ENCODE measurements at places on chromosomes 12 and 14.

- no peak for DNase-seq
Measured at GRCh38 chr12:47771304-47771703, 1.7 kb upstream of the SLC48A1 start.

DNA sequence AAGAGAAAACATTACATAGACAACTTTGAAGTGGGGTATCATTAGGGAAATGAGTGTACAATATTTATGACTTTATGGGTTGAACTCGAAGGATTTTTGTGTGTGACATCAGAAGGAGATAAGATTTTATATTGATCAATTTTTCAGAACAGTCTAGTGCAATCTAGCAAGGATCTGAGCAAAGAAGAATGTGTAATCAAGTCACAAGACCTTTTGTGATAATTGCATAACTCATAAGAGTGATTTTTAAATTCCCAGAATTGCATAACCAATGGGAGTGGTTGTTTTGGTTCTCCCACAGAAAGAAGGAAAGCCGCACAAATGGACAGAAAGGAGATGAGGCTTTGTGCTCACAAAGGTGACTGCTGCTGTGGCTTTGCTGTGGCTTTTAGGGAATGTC, 441.8 kb upstream of the FLRT2 start:
- no peak for DNase-seq

GRCh38 chr14:101581806-101582205, 20.5 kb downstream of the DIO3 start:
- DNase-seq = no peak

DNA sequence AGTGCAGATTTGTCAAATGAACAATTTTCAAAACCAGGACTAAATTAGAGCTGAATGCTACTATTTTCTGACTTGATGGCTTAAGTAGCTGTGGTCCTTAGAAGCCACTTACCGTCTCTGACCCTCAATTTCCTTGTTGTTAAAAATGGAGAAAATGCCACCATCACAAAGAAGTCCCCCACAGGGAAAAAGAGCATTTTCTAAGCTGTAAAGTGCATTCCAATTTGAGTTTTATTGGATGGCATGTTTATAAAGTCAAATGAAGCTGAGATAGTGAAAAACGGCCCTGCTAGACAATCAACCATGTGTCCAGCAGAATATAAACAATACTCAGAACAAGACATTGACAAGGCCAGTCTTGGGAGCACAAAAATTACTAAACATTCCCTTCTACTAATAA, 53.6 kb downstream of the GOLGA5 start:
- DNase-seq = no peak

- no peak for DNase-seq
Measured at GRCh38 chr12:27504507-27504906, 19.5 kb upstream of the PPFIBP1 start.

DNA sequence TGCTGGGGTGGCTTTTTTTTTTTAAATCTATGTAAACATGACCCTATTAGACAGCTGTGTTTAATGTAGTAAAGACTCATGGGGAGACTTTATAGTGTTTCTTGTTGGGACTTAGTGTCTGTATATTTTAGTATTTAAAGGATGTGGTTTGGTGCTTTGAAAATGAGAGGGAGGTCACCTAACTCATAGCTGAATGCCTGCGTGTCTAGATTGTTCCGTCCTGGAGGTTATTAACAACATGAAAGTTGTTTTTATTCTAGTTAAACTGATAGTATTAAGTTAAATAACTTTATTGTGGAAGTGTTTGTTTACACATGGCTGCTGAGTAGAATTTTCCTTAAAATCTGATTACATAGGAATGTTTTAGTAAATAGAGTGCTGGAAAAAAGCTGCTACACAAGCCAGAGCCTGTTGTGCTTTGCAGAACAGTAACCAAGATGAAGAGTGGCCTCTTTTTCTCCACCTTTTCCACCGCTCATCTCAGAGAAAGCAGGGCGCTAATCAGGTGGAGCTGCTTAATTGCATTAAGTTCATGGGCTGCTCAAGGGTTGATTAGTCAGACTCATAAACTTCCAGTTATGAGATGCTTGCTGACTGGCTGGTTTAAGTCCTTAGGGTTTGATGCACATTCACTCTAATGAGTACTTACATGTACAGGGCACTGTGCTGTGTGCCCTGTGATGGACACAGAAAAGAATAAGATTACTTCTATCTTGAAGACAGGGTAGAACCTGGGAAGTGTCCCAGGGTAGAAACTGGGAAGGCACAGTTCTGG, 62.7 kb downstream of the FBXO34 start:
- no peak for DNase-seq

DNA sequence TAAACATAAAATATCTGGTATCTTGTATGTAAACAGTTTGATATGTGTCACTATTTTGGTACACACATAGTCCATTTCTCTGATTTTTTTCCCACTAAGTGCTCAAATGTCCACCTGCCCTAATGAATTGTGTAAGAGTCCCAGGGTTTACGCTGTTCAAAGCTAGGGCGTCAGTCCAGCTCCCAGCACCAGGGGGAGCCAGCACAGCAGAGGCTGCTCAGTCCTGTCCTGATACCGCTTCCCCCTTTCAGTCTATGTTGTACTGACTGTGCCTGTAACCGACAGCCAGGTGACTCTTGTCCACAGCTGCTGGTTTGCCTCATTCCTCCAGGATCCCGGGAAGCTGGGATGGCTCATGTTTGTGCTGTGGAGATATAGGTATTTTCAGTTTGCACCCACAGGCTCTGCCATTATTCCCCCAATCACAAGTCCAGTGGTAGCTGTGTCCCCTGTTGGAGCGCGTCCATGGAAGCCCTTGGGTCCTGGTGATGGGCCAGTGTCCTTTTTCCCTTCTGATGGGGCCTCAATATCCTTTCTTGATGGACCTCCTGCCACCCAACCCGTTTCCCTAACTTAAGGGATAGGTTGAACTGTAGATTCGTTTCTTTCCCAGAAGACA, 242.0 kb downstream of the NEDD1 start:
- peak; percentile 7 for DNase-seq

DNA sequence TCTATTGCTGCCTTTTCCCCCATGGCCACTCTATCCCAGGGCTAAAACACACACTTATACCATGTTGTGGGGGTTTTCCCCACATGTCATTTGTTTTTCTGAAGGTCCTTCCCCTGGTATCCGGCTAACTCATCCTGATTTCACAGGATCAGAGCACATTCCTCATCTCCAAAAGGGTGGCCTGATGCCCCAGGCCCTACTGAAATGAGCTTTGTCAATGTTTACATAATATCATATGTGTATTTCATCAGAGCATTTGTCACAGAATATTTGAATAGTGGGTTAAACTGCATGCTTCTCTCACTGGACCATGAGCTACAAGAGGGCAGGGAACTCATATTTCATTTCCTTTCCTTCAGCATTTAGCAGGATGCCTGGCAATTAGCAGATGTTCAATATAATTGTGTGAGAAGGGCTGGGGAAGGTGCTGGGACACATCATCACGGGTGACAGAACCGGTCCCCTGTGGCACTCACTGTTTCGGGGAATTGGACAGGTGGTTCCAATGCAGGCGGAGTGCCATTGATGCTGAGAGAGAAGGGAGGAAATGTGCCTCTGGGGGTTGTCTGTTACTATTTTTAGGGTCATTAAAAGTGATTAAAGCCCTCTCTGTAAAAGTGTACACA, 26.8 kb downstream of the EMP1 start:
- DNase-seq = no peak

DNA sequence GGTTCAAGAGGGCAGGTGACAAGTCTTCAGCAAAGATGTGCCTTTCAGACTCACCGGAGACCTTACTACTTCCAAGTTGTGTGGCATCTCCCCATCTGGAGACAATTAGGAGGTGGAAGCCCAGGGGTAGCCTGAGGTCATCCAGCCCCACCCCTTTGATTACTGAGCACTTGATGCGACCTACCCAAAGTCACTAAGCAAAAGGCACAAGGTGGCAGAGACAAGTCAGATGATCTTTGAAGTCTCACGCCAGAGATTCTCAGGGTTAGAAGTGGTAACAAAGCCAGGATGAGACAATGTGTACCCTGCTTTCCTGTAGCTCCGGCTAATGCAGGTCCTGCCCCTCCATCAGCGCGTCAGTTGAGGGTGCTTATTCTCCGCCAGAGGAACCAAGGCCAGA, 1.4 kb upstream of the FOXN3 start:
- DNase-seq = no peak

DNA sequence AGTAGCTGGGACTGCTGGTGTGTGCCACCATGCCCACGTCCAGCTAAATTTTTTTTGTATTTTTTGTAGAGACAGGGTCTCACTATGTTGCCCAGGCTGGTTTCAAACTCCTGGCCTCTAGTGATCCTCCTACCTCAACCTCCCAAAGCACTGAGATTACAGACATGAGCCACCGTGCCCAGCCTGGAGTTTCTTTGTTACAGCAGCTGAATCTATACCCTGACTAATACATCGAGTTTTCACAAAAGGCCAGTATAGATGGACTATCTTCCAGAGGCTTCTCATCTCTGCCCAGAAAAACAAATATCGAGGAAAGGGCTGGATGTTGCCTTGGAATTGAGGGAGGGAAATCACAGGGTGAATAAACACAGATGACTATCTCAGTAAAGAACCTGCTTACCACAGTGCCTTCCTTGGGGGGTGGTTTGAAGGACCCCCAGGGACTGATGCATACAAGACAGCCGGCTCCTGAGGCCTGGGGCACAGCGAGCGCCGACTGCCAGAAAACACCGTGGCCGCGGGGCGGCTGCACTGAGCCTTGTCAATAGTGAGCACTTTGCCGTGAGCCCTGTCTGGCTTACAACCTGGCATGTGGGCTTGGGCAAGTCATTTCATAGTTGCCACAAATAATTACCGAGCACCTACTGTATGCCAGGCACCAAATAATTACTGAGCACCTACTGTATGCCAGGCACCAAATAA, 111.9 kb downstream of the SCARB1 start:
- no peak for DNase-seq

- no peak for DNase-seq
Measured at GRCh38 chr14:33280646-33281045, 342.0 kb downstream of the NPAS3 start.

GRCh38 chr14:48628870-48629269, 953.5 kb upstream of the MDGA2 start:
- no peak for DNase-seq

DNA sequence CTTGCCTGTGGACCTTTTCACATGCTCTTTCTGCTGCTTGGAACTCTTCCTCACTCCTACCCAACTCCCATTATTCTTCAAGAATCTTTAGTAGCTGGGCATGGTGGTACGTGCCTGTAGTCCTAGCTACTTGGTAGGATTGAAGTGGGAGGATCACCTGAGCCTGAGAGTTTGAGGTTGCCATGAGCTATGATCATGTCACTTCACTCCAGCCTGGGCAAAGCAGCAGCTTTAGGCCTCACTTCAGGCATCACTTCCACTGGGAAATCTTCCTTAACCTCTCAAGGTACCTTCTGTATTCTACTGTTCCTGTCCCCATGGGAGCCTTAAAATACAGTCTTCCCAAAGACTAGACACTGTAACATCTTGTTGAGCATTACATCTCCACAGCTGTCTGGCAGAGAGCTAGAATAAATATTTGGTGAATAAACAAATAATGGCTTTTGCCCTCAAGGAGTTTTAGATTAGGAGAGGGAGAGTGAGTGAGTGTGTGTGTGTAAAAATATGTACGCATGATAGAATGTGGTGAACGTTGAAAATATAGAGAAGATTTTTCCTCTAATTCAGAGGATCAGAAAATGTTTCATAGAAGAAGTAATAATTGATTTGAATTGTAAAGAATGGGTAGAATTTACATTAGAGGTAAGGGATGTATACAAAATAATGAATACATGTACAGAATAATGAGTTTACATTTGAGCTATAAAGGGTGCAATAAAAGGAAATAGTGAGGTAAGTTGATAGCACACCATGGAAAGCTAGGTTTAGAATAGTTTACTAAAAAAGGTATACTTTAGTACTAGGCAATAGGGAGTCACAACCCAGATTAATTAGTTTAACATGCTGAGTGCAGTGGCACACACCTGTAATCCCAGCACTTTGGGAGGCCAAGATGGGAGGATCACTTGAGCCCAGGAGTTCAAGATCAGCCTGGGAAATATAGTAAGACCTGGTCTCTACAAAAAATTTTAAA, 29.2 kb upstream of the BMAL2 start:
- no peak for DNase-seq

DNA sequence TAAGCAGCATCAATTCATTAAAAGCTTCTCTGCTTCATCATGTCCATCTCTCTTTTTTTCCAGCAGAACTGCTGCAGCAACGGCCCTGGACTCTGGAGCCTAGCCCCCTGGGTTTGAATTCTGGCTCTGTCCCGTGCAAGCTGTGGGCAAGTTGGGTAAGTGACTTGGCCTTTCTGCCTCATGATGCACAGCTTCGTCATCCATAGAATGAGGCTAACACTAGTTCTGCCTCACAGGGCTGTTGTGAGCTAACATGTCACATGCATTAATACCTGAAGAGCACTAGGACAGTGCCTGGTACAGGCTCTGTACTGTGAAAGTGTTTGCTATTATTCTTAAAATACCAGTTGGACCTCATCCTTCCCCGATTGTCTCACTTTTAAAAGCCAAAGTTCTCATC, 4.2 kb downstream of the KRT82 start:
- DNase-seq = no peak

Measured in NCI-H1105 (cell line).